Transverse colon (tissue), 4 donors: ENCODE measurements at places on chromosomes 3 and 15.

- H3K27ac ChIP-seq: peak overlapping the region; percentile 44
- DNase-seq: no peak
- H3K4me3 ChIP-seq: no peak overlapping the region
Observed at GRCh38 chr3:29758434-29759322, 477.8 kb downstream of the RBMS3 start.

- H3K27ac ChIP-seq: no peak overlapping the region
- no peak for DNase-seq
- no peak overlapping the region for H3K4me3 ChIP-seq
Observed at GRCh38 chr15:28190391-28191174, 91.5 kb upstream of the OCA2 start.

GRCh38 chr3:109050591-109051167 lies 67.3 kb downstream of the MORC1 start:
- H3K36me3 ChIP-seq: no peaks in the 10 kb centered on the region
- no peak overlapping the region for H3K27ac ChIP-seq
- H3K4me1 ChIP-seq: no peaks in the 10 kb centered on the region
- peak; percentile 26 for DNase-seq
- H3K27me3 ChIP-seq: no peaks in the 10 kb centered on the region
- H3K4me3 ChIP-seq: no peak overlapping the region

- no peak for DNase-seq
- H3K4me1 ChIP-seq: peaks cover 9% of the 10 kb centered on the region
- H3K4me3 ChIP-seq: peak overlapping the region; percentile 44
Observed at GRCh38 chr3:9951598-9951961, 628 bp downstream of the PRRT3 start.

GRCh38 chr3:63661242-63661641 lies 8.8 kb downstream of the SNTN start:
- no peak overlapping the region for H3K4me3 ChIP-seq
- H3K36me3 ChIP-seq: no peaks in the 10 kb centered on the region
- no peak for DNase-seq
- H3K4me1 ChIP-seq: no peaks in the 10 kb centered on the region
- no peak overlapping the region for H3K27ac ChIP-seq

- H3K36me3 ChIP-seq: no peaks in the 10 kb centered on the region
- no peak overlapping the region for H3K27ac ChIP-seq
- no peak overlapping the region for H3K4me3 ChIP-seq
- no peak for DNase-seq
- H3K27me3 ChIP-seq: no peaks in the 10 kb centered on the region
Observed at GRCh38 chr15:39345176-39345575, 235.7 kb upstream of the THBS1 start.
